ENCODE measurements at places on chromosomes 3 and 15.

GRCh38 chr3:100261485-100261903 lies 702 bp downstream of the TBC1D23 start:
- no peak for DNase-seq

DNA sequence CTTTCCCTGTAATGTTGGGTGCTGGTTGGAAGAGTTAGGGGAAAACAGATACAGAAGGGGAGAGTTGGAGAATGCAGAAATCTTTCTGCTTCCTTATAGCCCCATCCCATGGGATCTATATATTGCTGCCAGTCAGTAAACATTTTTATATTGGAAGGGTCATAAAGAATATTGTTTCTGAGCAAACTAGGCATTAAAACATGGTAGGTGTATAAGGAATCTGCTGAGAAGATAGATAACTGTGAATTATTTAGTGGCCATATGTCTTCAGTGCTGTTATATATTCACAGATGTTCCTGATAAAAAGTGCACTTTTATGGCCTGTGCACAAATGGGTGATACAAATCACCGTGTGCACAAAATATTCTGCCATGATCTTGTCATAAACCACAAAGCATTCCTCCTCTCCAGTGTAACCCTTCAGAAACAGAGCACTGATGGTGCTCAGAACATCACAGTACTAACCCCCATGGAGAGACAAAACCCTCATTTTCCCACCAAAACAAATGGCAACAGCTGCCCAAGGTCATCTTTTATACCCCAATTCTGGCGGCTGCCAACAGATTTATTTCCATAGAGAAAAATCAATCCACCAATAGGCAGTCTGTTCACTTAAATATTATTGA lies 269.3 kb downstream of the SLC9A9 start:
- no peak for DNase-seq

DNA sequence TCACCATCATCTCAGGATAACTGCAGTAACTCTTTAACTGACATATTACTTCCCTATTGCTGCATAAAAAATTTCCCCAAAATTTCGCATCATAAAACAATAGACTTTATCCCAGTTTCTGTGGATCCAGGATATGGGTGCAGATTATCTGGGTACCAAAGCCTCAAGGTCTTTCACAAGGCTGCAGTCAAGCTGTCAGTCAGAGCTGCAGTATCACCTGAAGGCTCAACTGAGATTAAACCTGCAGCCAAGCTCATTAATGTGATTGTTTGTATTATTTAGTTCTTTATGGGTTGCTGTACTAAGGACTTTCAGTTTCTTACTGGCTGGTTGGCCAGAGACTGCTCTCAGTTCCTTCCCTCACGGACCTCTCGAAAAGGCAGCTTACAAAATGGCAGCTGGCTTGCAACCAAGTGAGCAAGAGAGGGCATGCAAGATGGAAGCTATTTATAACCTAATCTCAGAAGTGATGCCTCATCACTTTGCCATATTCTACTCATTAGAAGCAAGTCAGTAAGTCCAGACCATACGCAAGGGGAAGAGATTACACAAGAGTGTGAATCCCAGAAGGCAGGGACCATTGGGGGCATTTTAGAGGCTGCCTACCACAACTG lies 54.9 kb downstream of the DCUN1D1 start:
- no peak for DNase-seq

- DNase-seq = no peak
These were observed 161.9 kb downstream of the ALDH1A2 start for GRCh38 chr15:57903626-57904025.

DNA sequence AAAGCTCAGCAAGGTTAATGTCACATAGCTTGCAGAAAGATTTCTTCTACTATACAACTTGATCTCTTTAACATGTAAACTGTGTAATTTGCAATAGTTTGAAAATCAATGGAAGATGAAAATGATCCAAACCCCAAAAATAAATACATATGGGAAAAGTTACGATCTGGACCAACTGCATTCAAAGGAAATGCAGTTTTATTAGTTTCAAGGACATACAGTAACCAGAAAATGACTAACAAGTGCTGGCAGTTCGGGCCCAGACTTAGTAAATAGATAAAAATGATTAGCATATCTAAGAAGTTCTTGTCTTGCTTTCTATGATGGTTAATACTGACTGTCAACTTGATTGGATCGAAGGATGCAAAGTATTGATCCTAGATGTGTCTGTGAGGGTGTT lies 37.3 kb upstream of the LEKR1 start:
- no peak for DNase-seq

DNA sequence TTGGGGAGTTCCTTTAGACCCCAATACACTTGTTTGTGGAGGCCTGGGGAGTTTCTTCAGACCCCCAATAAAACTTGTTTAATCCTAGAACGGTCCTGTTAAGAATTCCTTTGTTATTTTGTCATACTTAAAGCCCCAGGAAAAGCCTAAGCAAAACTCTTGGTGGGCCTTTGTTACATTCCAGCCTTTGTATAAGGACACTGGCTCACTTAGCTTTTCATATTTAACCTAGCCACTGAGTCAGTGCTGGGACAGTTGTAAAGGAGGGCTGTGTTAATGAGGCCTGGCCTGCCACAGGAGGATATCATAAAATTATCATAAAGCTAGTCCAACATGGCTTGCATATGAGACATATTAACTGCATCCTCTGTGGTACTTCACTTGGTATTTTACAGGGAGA lies 760.1 kb downstream of the ZNF385D start:
- DNase-seq = no peak

DNA sequence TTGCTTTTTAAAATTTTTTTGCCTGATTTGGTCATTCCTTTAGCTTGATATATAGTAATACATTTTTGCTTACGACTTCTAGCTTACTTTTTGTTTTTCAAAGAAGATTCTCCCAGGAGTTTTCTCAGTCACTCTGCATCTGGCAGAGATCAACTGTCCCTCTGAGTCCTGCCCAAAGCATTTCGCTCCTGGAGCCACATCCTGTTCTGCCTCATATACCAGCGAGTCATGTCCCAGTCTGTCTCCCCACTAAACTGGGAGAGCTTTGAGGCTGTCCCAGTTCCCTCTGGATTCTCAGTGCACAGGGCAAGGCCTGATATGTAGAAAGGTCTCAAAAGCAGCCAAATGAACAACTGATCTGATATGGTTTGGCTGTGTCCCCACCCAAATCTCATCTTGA lies 326.3 kb downstream of the ARRDC4 start:
- no peak for DNase-seq

- no peak for DNase-seq
These were observed 208.1 kb downstream of the SLCO3A1 start for GRCh38 chr15:92061511-92062195.

GRCh38 chr15:77807115-77807514 lies 174.4 kb upstream of the LINGO1 start:
- no peak for DNase-seq

DNA sequence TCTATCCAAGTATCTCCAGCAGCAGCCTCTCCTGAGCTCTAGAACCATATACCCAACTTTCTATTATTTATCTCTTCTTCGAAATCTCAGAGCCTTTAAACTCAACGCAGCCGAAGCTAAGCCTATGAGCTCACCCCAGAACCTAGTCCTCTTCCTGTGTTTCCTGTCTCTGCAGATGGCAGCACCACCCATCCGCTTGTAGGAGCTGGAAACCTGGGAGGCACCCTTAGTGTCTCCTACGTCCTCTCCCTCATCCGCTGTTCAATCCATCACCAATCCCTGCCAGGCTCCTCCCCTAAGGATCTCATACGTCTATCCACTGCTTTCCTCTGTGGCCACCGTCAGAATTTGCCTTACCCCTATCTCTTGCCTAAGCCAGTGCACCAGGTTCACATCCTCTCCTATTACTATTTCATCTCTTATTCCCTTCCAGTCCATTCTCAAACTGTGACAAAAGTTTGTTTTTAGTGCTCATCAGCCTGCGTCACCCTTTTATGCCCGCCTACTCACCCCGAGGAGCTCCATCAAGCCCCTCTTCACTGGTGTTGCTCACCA lies 9.6 kb downstream of the VGLL4 start:
- DNase-seq = no peak

GRCh38 chr3:48434591-48435222 lies 4.8 kb upstream of the PLXNB1 start:
- no peak for DNase-seq

DNA sequence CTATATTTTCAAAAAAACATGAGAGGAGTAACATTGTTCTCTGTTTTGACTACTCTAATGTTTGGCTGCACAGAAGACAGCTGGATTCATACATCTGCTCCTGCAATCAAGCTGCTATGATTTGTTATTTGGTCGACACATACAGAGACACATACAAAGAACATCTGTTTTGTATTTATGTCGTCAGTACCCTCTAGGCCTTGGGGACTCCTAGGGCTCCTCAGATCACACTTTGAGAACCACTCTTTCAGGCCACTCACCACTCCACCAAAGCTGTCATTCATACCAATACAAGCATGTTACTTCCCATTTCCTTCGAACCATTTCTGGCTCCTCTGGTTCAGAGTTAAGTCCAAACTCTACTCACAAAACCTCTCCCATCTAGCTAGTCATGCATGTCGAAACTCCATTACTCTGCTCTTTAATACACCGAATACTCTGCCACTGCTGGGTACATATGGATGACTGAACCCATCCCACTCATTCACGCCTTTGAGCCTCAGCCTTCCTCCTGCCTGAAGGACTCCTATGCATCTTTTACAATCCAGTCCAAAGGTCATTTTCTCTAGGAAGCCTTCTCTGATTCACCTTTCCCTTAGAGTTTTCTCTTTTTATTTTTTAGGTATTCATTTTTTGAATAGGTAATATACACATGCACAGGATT lies 102.9 kb upstream of the ARHGEF3 start:
- DNase-seq = no peak

DNA sequence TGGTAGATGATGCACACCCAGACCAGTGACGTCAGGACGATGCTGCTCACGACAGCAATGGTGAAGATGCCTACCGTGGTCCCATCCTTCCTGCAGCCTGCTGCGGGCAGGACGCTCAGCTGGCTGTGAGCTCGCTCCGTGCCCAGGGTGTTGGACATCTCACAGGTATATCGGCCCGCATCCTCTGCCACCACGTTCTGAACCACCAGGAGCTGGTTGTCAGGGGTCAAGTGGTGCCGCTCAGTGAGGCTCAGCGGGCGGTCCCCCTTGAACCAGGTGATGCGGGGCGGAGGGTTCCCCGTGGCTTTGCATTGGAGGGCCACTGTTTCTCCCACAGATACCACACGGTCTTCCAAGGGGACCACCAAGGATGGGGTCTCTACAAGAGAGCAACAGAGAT lies 117.8 kb downstream of the LRIG1 start:
- DNase-seq = no peak

- DNase-seq = no peak
These were observed 817 bp upstream of the PLXNA1 start for GRCh38 chr3:126982126-126982470.

- no peak for DNase-seq
These were observed 37.4 kb downstream of the SHQ1 start for GRCh38 chr3:72810659-72811434.

DNA sequence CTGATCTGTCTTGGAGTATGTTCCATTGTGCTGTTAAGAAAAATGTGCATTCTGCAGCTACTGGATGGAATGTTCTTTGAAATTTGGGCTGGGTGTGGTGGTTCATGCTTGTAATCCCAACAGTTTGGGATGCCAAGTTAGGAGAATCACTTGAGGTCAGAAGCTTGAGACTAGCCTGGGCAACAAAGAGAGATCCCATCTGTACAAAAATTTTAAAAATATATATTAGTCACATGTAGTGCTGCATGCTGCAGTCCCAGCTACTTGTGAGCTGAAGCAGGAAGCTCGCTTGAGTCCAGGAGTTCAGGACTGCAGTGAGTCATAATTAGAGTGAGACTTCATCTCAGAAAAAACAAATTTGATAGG lies 62.8 kb upstream of the PLSCR4 start:
- no peak for DNase-seq

DNA sequence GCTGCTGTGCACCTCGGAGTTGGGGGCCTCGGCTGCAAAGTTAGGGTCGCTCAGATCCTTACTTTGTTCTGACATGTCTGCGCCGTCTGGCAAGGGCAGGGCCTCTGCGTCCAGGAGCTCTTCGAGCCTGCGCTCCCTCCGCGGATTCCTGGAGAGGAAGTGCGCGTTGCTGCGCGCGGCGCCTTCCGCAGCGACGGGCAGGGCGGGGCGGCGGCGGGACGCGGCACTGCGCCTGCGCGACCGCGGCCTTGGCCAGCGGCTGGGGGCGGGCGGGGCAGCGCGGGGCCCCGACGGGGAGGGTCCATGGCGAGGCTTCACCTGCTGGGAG lies at the start of gene NDN:
NDN (minus strand) TSS at position 163 of the 328 bp plus-strand sequence; CDS start at position 75, 88 bp downstream.
- no peak for DNase-seq

GRCh38 chr15:98232761-98233160 lies 272.3 kb downstream of the ARRDC4 start:
- no peak for DNase-seq

- DNase-seq = no peak
These were observed 33.2 kb upstream of the ZFAND6 start for GRCh38 chr15:80026310-80026709.
